GM12878 (cell line): ENCODE measurements at places on chromosomes 2 and 18. TPM values are rescaled to one million over a fixed set of nuclear protein-coding genes. Genes with fewer than 3 reads are reported as not detected.

Gene ST6GAL2
- total RNA-seq = not detected in 2 replicates

Gene APLF
- total RNA-seq = 1.9 TPM in 2 replicates

Gene FRZB
- not detected in 2 replicates for total RNA-seq

Gene NYAP2
- not detected in 2 replicates for total RNA-seq

Gene REG1B
- total RNA-seq = 2.7 and 3.9 TPM in 2 replicates

DNA sequence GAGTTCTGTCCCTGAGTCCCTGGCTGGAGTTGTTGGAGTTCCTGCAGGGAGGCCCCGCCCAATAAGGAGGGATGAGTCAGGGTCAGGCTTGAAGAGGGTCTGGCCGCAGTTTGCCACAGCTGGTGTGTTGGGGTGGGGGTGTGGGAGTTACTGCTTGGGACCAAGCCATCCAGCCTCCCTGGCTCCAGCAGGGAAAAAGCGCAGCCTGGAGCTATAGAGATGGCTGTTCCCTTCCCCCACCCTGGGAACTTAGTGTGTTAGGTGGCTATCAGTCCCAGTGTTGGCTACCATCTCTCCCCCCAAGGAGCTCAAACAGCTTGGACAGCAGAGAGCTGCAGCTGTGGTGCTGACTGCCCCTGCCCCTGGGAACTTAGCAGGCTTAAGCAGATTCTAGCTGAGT lies 13.2 kb upstream of the TANK start:
- no peak for DNase-seq

DNA sequence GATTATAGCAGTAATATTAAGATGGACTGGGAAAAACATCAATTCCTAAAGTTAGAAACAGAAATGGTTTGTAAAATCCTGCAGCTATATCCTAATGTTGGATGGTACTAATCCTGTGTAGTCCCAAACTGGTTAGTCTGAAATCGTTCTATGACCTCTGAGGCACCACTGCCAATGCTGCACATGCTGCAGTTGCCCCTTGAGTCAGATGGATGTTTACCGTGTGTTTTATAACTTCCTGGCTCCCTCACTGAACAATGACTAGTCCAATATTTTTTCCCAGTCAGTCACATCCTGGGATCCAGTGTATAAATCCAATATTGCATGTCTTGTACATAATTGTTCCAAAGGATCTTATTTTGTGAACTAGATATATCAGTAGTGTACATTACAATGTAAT lies 226.7 kb upstream of the PKDCC start:
- DNase-seq = no peak

GRCh38 chr2:237072067-237072931 lies 13.4 kb upstream of the COPS8 start:
- DNase-seq = no peak

DNA sequence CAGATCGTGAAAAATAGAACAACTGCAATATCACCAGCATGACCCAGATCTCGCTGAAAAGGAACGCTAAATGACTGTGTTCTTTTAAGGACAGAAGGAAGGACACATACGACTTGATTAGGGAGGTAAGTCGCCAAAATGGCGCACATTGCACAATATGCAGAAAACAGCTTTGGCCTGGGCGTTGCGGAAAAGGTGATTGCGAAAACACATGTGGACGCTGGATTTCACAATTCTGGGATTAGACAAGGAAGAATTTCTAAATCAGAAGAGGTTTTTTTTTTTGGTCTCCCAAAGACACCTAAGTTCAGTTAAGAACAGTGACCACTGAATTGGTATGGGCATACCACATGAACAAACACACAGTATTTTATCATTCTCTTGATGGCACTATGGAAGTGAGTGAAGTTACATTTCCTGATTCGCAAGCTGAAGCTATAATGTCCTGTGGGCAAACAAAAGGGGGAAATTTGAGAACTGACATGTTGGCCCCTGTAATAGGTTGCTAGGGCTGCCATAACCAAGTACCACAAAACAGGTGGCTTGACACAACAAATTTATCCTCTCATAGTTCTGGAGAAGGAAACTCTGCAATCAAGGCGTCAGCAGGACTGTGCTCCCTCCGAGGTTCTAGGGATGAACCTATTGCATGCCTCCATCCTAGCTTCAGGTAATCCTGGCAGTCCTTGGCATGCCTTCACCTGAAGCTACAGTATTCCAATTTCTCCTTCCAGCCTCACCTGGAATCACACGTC lies 25.8 kb upstream of the ERICH2 start:
- DNase-seq = no peak

GRCh38 chr18:77059294-77059916 lies 73.2 kb downstream of the MBP start:
- no peak for DNase-seq

DNA sequence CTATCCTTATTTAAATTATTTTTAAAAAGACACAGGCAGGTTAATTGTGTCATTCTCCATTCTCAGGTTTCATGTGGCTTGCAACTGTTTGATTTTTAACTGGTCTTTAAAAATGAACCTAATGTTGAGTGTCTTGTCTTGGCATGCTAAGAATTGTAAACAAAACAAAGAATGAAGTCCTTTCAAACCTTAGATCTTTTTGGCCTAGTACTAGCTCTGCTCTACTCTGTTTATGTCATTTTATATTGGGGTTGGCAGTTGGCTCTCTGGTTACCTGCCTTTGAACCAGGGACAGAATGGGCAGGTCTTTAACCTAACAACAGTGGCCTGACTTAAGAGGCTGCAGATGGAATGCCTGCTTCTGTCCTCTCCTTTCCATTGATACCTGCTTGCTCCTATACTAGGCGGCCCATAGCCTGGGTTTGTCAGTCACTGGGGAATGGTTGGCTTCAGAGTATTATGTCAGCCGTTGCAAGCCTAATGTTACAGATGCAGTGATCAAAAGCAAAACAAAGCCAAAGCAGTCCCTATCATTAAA lies 85.5 kb downstream of the MTA3 start:
- DNase-seq = no peak

DNA sequence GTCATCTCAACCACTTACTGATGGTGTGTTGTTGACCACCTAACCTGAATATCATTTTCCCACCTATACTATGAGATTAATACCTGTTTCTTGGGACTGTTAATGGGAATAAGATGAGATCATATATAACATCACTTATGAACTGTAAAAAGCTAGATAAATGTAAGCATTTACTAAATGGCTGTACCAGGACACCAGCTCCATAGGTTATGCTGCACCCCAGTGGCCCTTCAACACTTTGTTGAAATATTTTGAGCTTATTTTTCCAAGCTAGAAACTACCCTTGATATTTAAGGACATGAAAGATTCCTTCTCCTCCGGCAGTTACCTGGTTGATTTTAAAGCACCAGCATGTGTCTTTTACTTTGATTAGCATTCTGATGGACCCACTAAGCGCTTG lies 138.0 kb upstream of the CDCA7 start:
- DNase-seq = no peak

- no peak for DNase-seq
Observed at GRCh38 chr18:56574861-56575260, 63.5 kb downstream of the TXNL1 start.

- DNase-seq = no peak
Observed at GRCh38 chr18:36349552-36349951, 52.0 kb downstream of the FHOD3 start.

GRCh38 chr2:46771309-46771708 lies 144.3 kb downstream of the MCFD2 start:
- no peak for DNase-seq

GRCh38 chr2:196590286-196590685 lies 49.2 kb upstream of the CCDC150 start:
- DNase-seq = no peak

DNA sequence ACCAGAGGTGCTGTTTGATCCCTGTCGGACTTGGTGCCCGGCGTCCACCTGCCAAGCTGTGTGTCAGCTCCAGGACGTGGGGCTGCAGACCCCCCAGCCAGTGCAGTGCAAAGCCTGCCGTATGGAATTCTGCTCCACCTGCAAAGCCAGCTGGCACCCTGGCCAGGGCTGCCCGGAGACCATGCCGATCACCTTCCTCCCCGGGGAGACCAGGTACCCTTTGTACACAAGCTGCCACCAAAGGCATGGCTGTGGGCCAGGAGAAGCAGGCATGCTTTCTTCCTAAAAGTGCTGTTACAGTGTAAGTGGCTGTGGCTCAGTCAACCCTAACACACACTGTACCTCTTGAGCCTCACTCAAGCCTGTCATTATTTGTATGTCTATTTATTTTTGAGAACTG lies 103.3 kb downstream of the RNF144A start:
- DNase-seq = no peak

DNA sequence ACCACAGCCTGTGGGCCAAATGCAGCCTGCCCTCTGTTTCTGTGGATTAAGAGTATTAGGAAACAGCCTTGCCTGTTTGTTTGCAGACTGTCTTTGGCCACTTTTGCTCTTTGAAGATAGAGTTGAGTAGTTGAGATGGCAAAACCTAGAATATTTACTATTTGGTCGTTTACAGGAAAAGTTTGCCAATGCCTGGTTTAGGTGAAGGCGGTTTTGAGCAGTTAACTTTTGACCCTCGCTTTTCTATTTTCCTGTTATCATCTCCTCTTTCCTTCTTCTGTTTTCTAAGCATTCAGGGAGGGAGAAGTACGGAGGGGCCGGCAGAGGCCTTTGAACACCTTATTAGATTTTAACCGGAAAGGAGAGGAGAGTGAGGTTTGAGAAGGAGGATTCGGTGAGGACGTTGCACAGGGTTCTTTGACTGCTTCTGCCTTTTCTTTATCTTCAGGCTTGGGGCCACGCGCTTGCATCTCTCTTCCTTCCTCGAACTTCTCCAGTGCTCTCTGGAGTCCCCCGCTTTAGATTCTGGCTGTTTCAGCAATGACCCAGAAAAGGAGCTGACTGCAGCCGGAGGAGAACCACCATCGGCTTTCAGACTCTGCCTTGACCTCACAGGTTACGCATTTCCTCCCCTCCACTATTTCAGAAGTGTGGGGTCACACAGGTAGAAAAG lies 39.2 kb downstream of the IL1R2 start:
- DNase-seq = no peak
